ENCODE measurements at places on chromosomes 6 and 20. TPM values are rescaled to one million over a fixed set of nuclear protein-coding genes. Genes with fewer than 3 reads are reported as not detected.
A peak's percentile ranks its signal among the peaks of the same experiment; 100 is the strongest.

The ZSCAN26 gene
- total RNA-seq, result 13.8 TPM

The PDE10A gene
- 9.3 TPM for total RNA-seq

- no peak for DNase-seq
Observed at GRCh38 chr6:71383901-71384489, 95.4 kb downstream of the OGFRL1 start.

- DNase-seq, result peak; percentile 62
Observed at GRCh38 chr20:58651946-58652605, 993 bp downstream of the STX16 start.

DNA sequence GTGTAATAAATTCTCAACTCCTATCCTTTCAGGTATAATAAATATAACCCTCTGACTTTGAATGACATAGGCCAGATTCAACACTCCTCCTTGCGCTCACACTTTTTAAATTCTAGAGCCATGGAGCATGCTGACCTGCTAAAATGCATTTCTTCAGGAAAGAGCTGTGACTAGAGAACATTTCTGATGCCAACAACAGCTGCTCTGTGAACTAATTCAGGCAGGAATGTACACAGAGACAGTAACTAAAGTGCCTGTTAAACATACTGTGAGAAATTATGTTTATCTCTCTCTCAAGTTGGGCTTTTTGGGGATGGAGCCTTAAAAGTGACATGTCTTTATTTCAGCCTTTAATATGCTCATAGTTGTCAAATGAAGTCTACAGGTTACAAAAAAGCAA, 8.3 kb downstream of the NHSL1 start:
- DNase-seq, result no peak

DNA sequence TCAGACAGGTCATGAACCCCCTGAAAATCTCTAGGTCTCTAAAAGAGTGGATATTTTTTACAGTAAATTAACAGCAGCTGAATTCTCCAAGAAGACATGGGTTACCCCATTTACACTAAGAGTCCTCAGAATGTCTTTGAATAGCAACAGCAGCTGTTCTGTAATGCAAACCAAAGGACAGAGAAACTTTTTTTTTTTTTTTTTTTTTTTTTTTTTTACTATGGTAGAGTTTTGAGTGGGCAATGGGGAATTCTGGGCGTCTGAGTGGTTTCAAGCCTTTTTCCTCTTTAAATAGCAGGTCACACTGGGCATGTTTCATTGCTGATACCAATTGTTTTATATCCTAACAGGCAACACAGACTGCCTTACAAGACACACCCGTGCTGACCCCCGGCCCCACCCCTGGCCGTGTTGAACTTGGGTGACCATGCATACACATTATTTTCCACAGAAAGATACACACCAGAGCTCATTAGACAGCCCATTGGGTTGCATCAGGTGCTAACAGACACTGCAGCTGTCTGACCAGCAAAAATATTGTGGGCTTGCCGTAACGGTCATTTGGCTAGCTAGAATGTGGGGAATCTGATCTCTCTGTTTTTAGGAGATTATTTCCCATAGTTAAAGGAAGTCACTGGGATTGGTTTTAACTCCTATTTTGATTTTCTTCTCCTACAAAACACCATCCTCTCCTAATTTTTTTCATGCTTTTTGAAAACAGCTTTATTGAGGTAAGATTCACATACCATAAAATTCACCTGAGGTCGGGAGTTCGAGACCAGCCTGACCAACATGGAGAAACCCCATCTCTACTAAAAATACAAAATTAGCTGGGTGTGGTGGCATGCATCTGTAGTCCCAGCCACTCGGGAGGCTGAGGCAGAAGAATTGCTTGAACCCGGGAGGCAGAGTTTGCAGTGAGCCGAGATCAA, 26.7 kb upstream of the IRF4 start:
- no peak for DNase-seq

GRCh38 chr6:5541025-5541424, 279.7 kb downstream of the FARS2 start:
- no peak for DNase-seq

GRCh38 chr6:133587546-133588160, 301.3 kb upstream of the TCF21 start:
- DNase-seq, result no peak

GRCh38 chr20:1426231-1426849, 33.5 kb upstream of the FKBP1A start:
- DNase-seq, result no peak

Data from left ventricle myocardium superior (tissue), 1 donor.